ENCODE measurements at places on chromosomes 16 and 17. TPM values are rescaled to one million over a fixed set of nuclear protein-coding genes. Genes with fewer than 3 reads are reported as not detected.

The TM4SF5 gene
- not detected for total RNA-seq

DNA sequence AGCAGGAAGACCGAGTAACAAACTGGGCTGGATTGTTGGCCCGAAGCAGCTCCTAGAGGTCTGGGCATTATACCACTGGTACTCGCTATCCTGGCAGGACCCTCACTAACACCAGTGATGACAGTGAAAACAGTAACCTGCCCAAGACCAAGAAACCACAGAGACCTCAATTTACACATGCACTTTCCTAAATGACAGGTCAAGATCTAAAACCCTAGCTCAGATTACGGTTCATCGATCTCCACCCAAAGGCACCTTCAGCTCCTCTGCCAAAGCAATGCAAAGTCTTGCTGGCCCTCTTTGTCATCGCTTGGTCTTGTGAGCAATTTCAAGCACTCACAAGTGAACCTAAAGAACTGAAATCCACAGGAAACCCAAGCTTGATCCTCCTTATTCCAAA lies 1.5 kb downstream of the PIP4K2B start:
- no peak for DNase-seq

The CA5A gene
- not detected for total RNA-seq

GRCh38 chr16:28596840-28597691 lies at the start of gene SULT1A2:
Gene SULT1A2 (minus strand): TSS chr16:28597050. CDS start chr16:28595930, 1,120 bp downstream.
- no peak for DNase-seq

- peak; percentile 49 for DNase-seq
Measured at GRCh38 chr17:7380855-7381683, at the start of gene TNK1. Gene TNK1 (plus strand): TSS chr17:7381089. CDS start chr17:7382927, 1,838 bp downstream.

DNA sequence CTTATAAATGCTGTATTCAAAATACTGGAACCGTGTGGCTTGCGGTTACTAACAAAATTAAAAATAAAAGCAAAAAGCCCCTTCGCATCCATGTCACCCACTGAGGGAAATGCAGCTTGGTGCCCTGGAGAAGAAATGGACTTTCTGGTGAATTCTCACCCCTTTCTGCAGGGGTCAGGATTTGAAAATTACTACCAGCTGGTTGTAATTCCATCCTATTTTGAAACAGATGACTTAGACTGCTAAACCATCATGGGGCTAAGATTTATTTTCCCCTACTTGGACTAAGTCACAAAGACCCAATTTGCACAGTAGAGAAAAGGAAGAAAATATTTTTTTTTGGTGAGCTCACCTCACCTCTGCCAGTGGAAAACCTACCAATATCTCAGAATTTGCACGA lies 111.4 kb upstream of the MYOCD start:
- no peak for DNase-seq

DNA sequence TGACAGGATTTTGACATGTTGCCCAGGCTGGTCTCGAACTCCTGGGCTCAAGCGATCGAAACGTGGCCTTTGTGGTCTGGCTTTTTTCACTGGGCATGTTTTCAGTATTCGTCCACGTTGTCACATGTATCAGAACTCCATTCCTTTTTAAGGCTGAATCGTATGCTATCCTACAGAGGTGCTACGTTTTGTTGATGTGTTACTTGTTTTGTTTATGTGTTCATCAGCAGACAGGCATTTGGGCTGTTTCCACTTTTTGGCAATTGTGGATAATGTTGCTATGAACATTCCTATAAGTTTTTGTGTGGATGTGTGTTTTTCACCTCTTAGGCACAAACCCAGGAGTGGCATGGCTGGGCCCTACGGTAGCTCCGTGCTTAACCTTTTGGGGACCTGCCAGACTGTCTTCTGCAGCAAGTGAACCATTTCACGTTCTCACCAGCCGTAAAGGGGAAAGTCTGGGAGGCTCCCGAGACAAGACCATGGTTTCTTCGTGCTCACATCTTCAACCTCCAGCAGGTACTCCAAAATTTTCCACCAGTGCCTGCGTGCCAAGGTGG lies 26.9 kb downstream of the ADCY9 start:
- no peak for DNase-seq

GRCh38 chr17:79002291-79002690 lies 7.3 kb downstream of the CANT1 start:
- no peak for DNase-seq
